H9 (cell line): ENCODE measurements at places on chromosomes 11 and 22. TPM values are rescaled to one million over a fixed set of nuclear protein-coding genes. Genes with fewer than 3 reads are reported as not detected.

DNA sequence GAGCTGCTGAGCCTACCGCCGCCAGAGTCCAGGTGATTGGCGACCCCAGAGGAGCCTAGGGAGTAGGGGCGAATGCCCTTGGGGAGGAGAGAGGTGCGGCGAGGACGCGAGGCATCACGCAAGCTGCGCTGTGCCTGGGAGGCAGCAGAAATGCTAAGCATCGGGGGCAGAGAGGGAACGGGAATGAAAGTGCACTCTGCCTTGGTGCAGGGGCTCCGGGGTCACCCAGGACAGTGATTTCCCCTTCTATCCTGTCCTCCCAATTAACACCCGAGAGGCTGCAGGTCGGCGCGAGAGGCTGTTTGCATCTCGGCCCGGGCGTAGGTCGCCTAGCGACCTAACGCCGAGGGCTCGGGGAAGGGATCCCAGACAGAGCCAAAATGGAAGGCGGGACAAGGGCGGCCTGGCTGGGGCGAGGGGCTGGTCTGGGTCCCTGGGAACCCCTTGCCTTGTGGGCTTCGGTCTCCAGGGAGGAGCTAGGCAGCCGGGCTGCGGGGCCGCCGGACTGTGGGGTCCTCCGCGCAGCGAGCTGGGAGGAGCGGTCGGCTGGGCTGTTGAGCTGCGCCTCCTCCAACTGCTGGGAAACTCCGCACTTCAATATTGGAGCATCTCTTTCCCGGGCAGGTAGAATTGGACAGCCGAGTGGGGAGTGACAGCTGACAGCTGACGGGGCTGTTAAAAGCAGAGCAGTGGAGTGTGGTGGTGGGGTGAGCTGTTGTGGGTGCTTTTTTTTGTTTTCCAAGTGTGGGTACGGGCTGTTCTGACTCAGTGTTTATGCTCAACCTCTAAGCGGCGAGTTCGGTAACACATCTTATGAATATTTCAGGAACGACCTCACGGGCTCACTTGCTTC is 657 bp downstream of the ELMOD1 start:
- DNase-seq = peak; percentile 45

GRCh38 chr11:16469968-16470367 is 113.6 kb upstream of the SOX6 start:
- DNase-seq = no peak

DNA sequence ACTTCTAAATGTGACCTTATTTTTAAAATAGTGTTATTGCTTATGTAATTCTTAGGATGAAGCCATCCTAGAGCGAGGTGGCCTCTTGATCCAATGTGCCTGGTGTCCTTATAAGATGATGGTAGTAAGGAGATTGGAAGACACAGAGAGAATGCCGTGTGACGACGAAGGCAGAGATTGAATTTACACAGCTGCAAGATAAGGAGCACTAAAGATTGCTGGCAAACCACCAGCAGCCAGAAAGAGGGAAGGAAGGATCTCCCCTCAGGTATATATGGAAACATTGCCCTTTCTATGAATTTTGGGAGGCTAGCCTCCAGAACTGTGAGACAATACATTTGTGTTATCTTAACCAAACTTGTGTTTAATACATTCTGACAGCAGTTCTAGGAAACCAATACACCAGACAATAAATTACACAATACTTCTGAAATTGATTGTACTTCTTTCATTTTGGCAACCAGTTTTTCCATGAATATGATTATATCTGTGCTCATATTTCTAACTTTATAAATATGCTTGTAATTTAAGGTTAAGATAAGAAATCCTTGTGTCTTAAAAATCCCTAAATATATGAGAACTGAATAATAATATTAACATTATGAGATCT is 86.3 kb upstream of the VPREB1 start:
- DNase-seq = no peak

Gene CD248
- 1.3 and 1.5 TPM in 2 replicates for total RNA-seq

Gene OR8D1
- not detected in 2 replicates for total RNA-seq
